ENCODE measurements at places on chromosomes 16 and 17.

DNA sequence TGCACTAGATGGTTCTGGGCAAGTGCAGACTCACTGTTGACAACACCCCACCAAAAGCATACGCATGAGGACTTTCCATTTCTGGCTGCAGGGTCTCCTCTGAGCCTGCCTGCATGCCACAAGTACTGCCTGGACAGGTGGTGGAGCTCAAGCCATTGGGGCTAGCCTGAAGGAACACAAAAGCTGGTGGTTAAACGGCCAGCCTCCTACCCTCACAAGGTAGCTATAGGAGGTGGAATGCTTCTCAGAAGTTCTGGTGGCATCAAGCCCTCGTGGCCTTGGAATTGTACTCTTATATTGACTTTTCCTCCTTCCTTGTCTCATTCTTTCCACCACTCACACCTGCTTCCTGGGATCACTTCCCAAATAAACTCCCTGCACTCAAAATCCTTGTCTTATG, 56.6 kb upstream of the BCAR1 start:
- DNase-seq: no peak

DNA sequence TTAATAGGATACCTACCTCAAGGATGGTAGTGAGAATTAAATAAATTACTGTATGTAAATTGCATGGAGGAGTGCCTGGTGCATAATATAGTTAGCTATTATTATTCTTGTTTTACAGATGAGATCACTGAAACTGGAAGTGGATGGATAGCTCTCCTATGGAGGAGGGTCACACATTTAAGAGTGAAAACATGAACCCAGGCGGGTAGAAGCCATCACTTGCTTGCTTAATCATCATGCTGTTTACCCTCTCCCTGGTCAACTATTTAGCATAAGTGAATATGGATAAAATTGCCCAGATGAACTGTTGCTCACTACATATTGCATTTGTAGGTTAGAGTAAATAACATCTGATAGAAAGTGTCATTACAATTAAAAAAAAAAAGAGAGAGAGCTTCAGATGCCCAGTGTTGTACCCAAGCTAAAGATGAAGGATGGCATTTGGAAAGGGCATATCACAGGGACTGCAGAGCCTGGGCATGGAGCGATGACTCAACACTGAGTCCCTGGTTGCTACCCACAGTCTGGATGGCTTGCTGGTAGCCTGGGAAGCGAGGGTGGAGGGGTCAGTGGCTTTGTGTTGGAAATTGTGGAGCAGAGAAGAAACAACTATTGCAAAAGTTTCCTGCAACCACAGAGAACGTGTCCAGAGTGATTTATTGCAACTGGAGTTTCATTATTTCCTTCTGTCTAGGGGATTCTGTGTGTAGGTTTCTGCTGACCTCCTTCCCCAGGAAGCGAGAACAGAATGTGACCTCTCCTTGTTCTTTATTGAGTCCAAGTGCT, 414.4 kb downstream of the SHISA9 start:
- no peak for DNase-seq

- DNase-seq: no peak
Observed at GRCh38 chr17:17090642-17091103, 48.4 kb downstream of the MPRIP start.

- DNase-seq: peak; percentile 60
Observed at GRCh38 chr17:15456972-15457722, 10.3 kb downstream of the CDRT4 start.

- no peak for DNase-seq
Observed at GRCh38 chr17:50832864-50833381, 2.5 kb upstream of the WFIKKN2 start.

GRCh38 chr16:48117217-48118105, 38.3 kb downstream of the ABCC12 start:
- peak; percentile 65 for DNase-seq

DNA sequence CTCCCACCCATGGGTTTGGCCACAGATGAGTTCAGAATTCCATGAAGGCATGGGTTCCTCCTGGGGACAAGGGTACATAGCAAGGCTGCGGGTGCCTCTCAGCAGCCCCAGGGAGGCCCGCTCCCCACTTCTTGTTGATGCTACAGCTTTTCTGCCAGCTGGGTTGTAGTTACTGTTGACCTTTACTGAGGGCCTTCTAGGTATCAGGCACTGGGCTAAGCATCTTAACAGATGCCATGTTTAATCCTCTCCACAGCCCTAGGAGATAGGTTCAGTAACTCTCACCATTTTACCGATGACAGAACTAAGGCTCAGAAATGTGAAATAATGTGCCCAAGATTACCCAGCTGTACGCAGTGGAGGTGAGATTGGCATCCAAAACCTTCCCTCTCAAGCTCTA, 54.3 kb upstream of the DLX4 start:
- DNase-seq: no peak

DNA sequence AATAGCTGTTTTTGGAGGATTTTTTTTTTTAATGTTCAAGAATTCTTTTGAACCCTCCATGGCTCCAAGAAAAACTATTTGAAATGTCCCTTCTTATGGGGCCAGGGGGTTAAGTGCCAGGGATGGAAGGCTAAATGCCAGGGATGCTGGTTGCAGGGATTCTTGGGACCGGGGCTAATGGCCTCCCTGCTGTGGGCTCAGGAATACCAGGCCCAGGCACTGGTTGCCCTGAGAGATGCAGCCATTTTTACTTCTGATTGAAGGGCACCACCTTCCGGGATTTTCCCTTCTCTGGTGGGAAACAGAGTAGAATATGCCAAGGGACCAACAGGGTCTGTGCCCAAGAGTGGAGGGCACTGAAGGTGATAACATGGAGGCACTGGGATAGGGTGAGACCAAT, 10.9 kb upstream of the KAT7 start:
- no peak for DNase-seq

- DNase-seq: no peak
Observed at GRCh38 chr17:48504953-48505352, 25.9 kb downstream of the HOXB1 start.

GRCh38 chr16:10598157-10598556, 17.8 kb upstream of the EMP2 start:
- no peak for DNase-seq

- DNase-seq: no peak
Observed at GRCh38 chr17:27224526-27225315, 69.2 kb upstream of the WSB1 start.

Measured in NCI-H1092 treated with DMSO at 0.1 percent for 48 hours (cell line).